ENCODE measurements at places on chromosomes 1 and 21. TPM values are rescaled to one million over a fixed set of nuclear protein-coding genes. Genes with fewer than 3 reads are reported as not detected.

Gene COL6A1
- polyA plus RNA-seq, result 279 TPM

Gene ITLN2
- polyA plus RNA-seq, result not detected

Gene TNFAIP8L2
- 0.39 TPM for polyA plus RNA-seq

Gene C1QTNF12
- not detected for polyA plus RNA-seq

Gene DIRAS3
- polyA plus RNA-seq, result 12.3 TPM

Gene LCE6A
- polyA plus RNA-seq, result not detected

Gene CDA
- not detected for polyA plus RNA-seq

Gene KCNE2
- 2.7 TPM for polyA plus RNA-seq

Gene FCER1G
- polyA plus RNA-seq, result not detected

Gene PRR9
- polyA plus RNA-seq, result not detected

Gene NPHS2
- not detected for polyA plus RNA-seq

Gene NEGR1
- polyA plus RNA-seq, result 0.20 TPM

Gene TMCC2
- 9.0 TPM for polyA plus RNA-seq

Gene FNDC10
- polyA plus RNA-seq, result 62.3 TPM

Gene C1orf53
- polyA plus RNA-seq, result 1.6 TPM

Gene IFI44L
- not detected for polyA plus RNA-seq

Gene KRTAP19-5
- not detected for polyA plus RNA-seq

Gene PRDX1
- 1,545 TPM for polyA plus RNA-seq

Gene CCDC27
- 0.71 TPM for polyA plus RNA-seq

Gene CTBS
- polyA plus RNA-seq, result 10.2 TPM

Gene HTR6
- not detected for polyA plus RNA-seq

Gene TSPEAR
- polyA plus RNA-seq, result 5.3 TPM

Gene DNAJC28
- polyA plus RNA-seq, result 6.6 TPM

Gene TMEM81
- 2.1 TPM for polyA plus RNA-seq

Gene MED8
- 33.3 TPM for polyA plus RNA-seq

Gene FOXD3
- not detected for polyA plus RNA-seq

Gene LIN28A
- polyA plus RNA-seq, result 3.4 TPM

Gene RSPO1
- polyA plus RNA-seq, result 0.11 TPM

Gene ITGB2
- polyA plus RNA-seq, result 0.12 TPM

Gene PPM1J
- polyA plus RNA-seq, result 20.1 TPM

Gene PTPN7
- 0.66 TPM for polyA plus RNA-seq

Gene DIO1
- polyA plus RNA-seq, result not detected

Gene GFI1
- polyA plus RNA-seq, result not detected

Gene ANKRD13C
- 18.8 TPM for polyA plus RNA-seq

Gene AMY2A
- 0.38 TPM for polyA plus RNA-seq

Gene AKR7A3
- polyA plus RNA-seq, result 0.26 TPM

Gene ADAMTS5
- polyA plus RNA-seq, result not detected

Gene MANEAL
- polyA plus RNA-seq, result 4.1 TPM
